ENCODE measurements at places on chromosomes 6 and 20.

- no peak for DNase-seq
Measured at GRCh38 chr20:61748376-61748775, 317.3 kb downstream of the TAF4 start.

DNA sequence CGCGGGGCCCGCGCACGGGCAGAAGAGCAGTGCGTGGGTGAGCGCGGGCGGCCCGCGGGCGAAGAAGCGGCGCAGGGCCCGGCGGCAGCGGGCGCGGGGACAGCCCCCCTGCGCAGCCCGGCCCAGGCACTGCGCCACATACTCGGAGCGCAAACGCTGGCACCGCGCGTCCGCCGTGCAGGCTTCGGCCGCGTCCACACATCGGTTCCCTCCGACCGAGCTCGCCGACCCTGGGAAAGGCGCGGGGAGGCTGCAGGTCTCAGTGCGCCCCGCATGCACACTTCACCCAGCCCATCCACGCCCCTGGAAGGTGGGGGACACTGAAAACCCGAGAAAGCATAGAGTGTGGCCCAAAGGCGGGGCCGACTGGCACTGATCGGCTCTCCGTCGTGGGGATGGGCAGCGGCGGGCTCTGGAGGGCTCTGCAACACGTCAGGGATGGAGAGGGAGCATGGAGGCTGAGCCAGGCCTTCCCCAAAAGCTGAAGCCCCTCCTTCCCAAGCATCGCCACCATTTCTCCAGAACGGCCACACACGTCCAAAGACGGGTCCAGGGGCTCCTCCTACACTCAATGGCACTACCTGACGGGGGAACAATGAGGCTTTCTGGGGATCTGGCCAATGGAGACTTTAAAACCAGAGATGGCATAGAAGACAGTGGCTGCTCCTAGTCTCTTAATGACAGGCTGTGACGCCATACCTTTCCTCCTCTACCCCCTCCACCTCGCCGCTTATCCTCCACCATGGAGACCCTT is 2.0 kb downstream of the GFRA4 start:
- DNase-seq, result no peak

DNA sequence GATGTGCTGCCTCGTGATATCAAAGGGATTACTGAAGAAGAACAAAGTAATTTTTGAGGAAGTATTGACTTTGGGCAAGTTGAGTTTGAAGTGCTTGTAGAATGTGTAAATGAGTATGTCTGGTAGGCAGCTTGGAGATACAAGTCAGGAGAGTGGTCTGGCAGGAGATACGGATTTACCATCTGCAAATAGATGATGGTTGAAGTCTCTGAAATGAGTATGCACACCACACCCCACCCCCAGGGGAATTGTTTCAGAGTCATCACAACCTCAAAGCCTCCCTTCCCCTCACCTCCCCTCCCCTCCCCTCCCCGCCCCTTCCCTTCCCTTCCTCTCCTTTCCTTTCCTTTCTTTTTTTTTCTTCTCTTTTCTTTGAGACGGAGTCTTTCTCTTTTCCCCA is 16.4 kb upstream of the MCUR1 start:
- no peak for DNase-seq

DNA sequence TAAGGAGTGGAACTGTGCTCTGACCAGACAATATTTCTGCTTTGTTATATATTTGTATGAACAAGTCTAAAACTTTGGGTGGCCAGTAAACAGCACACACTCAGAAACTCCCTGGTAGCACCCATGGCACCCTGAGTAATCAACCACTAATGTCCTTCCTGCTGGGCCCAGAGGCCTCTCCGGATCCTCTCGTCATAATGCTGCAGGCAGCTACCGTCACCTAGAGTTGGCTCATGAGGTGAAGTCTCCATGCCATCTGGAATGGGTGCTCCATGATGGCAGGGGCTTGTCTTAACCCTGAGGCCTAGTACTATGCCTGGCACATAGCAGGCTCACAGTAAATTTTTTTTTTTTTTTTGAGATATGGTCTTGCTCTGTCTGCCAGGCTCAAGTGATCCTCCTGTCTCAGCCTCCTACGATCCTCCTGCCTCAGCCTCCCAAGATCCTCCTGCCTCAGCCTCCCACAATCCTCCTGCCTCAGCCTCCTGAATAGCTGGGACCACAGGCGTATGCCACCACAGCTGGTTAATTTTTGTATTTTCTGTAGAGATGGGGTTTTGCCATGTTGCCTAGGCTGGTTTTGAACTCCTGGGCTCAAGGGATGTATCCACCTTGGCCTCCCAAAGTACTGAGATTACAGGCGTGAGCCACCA is 3.0 kb upstream of the SDCBP2 start:
- DNase-seq, result peak; percentile 5

DNA sequence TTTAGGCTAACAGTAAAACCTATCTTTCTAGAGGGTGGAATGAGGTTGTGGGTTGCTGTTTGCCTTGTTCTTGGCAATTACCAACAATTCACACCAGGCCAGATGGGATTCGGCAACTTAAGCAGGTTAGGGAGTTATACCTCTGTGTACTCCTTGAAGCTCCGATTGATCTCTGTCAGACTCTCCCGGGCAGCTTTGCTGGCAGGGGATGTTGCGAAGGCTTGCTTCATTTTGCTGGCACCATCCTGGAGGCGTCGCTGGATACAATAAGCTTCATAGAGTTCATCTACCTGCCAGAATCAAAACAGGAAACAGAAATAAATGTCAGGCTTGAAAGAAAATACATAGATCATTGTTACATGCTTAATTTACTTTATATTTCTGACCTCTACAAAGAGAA is 66.4 kb upstream of the ARMH2 start:
- DNase-seq, result no peak

DNA sequence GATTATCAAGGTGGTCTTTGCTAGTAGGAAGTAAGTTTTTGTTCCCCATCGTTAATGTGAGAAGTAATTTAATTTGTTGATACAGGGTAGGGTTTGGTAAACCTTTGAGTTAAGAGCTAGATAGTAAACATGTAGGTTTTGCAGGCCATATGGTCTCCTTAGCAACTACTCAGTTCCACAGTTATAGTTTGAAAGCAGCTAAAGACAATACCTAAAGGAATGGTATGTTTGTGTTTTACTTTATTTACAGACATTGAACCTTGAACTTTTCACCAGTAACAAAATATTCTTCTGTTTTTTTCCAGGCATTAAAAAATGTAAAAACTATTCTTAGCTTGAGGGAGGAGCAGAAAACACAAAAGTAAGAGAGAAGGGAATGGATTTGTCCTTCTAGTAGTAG is 1.7 kb downstream of the CAP2 start:
- no peak for DNase-seq
